ENCODE measurements at places on chromosomes 16 and 17. TPM values are rescaled to one million over a fixed set of nuclear protein-coding genes. Genes with fewer than 3 reads are reported as not detected.

DNA sequence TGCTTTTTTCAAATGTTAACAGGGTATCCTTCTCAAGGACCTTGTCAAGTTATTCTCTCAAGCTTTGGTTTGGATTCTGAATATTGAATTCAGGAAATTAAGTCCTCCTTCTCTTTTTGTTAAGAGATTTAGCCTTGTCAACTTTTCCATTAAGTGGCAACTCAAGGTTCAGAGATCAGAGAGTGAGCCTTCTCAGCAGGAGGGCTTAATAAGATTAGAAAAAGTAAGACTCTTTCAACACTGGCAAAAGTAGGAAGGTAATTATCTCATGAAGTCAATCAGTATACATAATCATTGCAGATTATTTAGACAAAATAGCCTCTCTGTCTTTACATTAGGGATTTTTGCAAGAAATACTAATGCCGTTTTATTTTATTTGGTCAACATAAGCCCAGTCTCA, 330.7 kb downstream of the KIF2B start:
- no peak for DNase-seq

DNA sequence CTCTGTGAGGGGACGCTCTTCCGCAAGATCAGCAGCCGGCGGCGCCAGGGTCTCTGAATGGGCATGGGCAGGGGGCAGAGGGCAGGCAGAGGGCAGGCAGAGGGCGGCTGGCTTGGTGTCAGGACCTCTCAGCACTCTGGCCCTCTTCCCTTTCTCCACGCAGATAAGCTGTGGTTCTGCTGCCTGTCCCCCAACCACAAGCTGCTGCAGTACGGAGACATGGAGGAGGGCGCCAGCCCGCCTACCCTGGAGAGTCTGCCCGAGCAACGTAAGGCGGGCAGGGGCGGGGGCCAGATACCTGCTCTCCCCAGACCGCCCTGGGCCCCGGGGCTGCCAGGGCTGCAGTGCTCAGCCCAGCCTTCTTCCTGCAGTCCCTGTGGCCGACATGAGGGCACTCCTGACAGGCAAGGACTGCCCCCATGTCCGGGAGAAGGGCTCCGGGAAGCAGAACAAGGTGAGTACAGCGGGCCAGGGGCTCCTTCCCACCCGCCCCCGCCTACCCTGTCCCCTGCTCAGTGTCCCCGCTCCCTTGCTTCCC, 4.1 kb downstream of the ELMO3 start:
- DNase-seq = no peak

MYH3 gene
- 3.9 TPM for total RNA-seq

- DNase-seq = no peak
Measured at GRCh38 chr16:75058806-75059205, 57.8 kb downstream of the LDHD start.

GRCh38 chr16:83808573-83809014, 816 bp downstream of the HSBP1 start:
- no peak for DNase-seq

PPP1R27 gene
- not detected for total RNA-seq

DNA sequence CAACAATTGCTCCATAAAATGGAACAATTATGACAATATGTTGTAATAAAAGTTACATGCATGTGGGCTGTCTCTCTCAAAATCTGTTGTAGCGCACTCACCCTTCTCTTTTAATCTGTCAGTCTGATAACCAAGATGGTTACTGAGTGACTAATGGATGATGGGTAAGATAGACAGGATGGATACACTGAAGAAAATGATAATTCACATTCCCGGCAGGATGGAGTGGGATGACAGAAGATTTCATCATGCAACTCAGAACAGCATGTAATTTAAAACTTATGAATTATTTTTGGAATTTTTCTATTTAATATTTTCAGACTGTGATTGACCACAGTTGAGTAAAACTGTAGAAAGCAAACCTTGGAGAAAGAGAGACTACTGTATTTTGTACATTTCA, 30.5 kb downstream of the CDH13 start:
- DNase-seq = no peak

DNA sequence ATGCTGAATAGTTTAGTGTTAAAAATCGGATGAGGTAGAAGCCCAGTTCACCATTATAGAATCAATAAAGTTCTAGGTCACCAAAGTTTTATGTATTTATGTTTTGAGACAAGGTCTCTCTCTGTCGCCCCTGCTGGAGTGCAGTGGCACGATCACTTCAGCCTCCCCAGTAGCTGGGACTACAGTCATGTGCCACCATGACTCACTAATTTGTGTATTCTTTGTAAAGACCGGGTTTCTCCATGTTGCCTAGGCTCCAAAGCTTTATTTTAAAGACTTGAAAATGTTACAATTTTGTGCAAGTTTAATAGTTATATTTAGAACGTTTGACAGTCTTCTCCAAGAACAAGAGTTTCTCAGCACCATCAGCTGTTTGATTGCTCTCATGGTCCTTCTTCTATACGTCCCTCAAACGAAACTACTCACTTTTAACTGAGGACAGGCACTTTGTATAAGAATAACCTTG, 32.1 kb downstream of the NDE1 start:
- DNase-seq = peak; percentile 38

- no peak for DNase-seq
Measured at GRCh38 chr16:74079232-74079586, 217.4 kb upstream of the PSMD7 start.

DNA sequence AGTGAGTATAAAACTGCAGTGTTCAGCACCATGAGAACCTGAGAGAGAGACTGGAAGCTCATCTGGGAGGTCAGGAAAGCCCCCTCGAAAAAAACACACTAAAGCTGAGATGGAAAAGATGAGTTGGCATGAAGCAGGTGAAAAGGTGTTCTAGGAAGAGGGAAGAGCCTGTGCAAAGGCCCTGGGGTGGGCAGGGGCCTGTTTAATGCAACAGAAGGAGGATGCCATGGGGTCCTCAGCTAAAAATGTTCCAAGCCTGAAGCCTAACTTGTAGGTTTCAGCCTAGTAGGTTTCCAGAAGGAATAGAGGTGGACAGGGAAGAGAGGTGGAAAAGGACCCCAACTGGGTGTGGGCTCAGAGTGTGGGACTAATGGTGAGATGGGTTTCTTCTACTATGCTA, 242.3 kb upstream of the ZFHX3 start:
- DNase-seq = no peak

ASB16 gene
- total RNA-seq = not detected

DNA sequence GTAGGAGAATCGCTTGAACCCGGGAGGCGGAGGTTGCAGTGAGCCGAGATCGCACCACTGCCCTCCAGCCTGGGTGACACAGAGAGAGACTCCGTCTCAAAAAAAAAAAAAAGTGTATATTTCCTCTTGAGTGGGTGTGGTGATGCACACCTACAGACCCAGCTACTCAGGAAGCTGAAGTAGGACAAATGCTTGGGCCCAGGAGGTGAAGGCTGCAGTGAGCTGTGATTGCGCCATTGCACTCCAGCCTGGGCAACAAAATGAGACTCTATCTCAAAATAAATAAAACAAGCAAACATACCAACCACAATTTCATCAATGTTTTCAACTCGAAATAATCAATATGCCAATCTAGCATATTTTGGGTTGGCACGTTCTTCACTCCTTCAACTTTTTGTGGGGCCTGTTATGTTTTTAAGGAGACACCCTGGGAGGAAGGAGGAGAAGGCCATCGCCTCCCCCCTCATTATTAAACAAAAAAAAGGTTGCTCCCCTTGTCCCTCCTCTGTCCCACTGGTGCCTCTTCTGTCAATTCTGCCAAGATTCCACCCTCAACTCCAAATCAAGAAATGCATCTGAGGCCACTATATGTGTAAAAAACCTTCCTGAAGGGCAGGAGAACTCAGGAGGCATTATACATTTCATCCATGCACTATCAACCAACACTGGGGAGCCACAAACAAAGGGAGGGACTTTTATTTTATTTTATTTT, 52.4 kb upstream of the ATF7IP2 start:
- no peak for DNase-seq

GRCh38 chr16:54175552-54176375, 110.8 kb downstream of the IRX3 start:
- no peak for DNase-seq

GRCh38 chr17:58388302-58389190, 28.8 kb downstream of the RNF43 start:
- no peak for DNase-seq

GRCh38 chr17:7020894-7021664, 1.8 kb upstream of the BCL6B start:
- no peak for DNase-seq

- no peak for DNase-seq
Measured at GRCh38 chr16:23114131-23114904, 34.9 kb downstream of the USP31 start.

GRCh38 chr16:26231647-26232046, 539.9 kb downstream of the HS3ST4 start:
- DNase-seq = no peak

DNA sequence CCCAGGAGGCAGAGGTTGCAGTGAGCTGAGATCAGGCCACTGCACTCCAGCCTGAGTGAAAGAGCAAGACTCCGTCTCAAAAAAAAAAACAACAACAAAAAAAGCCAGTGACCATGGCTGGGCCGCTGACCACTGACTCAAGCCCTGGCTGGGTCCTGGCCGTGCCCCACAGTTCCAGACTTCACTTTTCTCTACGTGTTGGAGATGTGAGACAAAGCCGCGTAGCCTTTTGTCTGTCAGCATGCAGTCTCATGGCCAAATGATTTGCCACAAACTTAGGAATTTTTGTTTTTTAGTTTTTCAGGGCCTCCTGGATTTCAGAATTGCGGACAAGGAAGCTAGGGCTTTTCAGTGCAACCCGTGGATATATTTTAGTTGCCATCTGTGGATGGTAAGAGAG, 89.3 kb upstream of the CIBAR2 start:
- no peak for DNase-seq

DOC2A gene
- total RNA-seq = 0.19 TPM

GRAPL gene
- total RNA-seq = 16.3 TPM

GRCh38 chr16:87581857-87582215, 20.5 kb upstream of the JPH3 start:
- no peak for DNase-seq

HOXB4 gene
- total RNA-seq = 3.3 TPM

DNA sequence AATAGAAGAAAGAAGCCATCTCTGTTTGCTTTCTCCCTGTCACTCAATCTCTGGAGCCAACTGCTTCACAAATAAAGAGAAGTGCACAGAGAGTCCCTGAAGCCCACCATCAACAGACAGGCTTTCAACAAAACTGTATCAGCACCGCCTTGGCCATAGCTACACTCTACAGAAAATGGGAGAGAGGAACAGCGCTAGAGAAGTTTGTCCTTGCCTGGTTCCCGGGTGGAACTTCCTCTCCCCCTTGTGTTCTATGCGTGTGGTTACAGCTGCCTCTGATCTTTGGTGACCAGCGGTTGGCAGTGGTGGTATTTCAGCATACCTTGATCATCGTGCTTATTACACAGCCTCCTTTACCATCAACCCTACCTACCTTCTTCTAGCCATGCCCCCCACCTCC, 91.4 kb upstream of the CCL2 start:
- no peak for DNase-seq

GRCh38 chr17:72063262-72063661, 57.6 kb upstream of the SOX9 start:
- DNase-seq = no peak

DNA sequence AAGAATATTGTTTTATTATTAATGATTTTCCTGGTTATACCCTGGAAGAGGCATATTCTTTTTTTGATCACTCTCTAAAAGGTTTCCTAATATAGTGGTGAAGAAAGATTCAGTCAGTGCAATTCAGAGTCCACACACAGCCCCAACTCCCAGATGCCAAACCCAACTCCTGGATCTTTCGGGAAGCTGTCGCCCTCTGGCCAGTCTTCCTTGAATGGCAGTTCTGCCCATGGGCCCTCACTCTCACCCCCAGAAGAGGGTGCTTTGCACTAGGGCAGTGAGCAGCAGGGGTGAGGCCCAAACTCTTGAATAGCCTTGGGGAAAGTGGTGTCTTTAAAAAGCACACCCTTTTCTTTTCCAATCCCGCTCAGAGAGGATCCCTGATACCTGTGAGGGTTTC, 11.0 kb downstream of the KRT32 start:
- DNase-seq = no peak

DNA sequence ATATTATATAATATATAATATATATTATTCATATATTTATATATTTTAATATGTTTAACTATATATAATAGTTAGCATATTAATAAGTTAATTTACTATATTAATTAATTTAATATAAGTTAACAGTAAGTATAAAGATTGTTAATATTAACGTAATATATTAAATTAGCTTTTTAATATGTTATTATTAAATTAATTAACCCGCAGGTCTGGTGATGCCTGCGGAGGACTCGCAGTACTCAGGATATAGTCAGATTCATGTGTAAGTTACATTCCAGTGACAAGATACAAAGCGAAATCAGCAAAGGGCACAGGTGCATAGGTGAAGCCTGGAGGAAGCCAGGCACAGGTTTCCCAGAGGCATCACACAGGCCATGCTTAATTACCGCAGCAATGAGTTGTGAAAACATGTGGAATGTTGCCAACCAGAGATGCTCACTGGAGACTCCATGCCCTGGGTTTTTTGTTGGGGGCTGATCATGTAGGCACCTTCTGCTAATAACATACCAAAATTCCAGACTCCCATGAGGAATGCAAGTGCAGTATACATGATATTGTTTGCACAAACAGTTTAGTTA, 130.4 kb upstream of the MPHOSPH6 start:
- no peak for DNase-seq

DNA sequence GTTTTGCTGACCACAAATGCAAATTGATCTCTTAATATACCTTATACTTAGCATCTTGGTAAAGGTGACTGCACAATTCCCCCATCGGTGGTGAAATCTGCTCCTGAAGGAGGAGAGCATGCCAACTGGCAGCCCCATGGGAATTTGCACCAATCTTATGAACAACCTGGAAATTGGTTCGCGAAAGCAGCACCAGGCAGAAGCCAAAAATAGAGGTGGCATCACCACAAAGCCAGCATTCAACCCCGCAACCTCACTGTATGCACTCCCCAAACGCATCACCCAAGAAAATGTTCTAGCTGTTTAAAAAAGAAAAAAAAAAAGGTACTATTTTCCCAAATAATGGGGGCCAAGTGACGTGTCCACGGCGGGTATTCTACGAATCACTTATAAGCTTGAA, 213.4 kb downstream of the ZFHX3 start:
- DNase-seq = no peak

EPN3 gene
- not detected for total RNA-seq

Data from activated CD4-positive, alpha-beta T cell treated with anti-CD3 and anti-CD28 coated beads, Interleukin-2, amount 10 ng/mL, durations not matched to agents 7 days and 5 days (primary cell).